HFF-Myc (cell line): ENCODE measurements at places on chromosomes 6 and 20.

GRCh38 chr6:39561536-39562266 is 163.5 kb downstream of the KIF6 start:
- no peak for DNase-seq

GRCh38 chr6:129497481-129498441 is 212.2 kb downstream of the ARHGAP18 start:
- peak; percentile 30 for DNase-seq

- no peak for DNase-seq
Measured at GRCh38 chr6:151702851-151703658, 104.4 kb upstream of the ESR1 start.

DNA sequence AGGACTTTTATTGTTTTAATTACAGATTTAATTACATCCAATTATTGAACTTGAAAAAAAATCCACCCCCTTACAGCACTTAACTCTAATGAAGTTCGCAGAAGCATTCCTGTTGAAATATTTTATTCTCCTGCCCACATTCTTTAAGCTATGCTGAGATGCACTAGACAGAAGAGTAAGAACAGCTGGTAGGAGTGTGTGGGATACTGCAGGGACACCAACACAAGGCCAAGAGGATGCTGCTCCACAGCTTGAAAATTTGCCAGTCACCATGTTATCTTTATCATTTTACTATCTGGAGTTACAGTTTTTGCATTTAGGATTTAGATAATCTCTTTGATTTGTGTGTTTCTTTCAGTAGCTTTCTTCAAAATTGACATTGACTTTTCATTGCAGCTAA is 180.7 kb downstream of the EPHA7 start:
- DNase-seq, result no peak

- no peak for DNase-seq
Measured at GRCh38 chr20:4810426-4811019, 88.8 kb downstream of the PRND start.
